Upper lobe of right lung (tissue), 1 donor: ENCODE measurements at places on chromosomes 4 and X. TPM values are rescaled to one million over a fixed set of nuclear protein-coding genes. Genes with fewer than 3 reads are reported as not detected.

DNA sequence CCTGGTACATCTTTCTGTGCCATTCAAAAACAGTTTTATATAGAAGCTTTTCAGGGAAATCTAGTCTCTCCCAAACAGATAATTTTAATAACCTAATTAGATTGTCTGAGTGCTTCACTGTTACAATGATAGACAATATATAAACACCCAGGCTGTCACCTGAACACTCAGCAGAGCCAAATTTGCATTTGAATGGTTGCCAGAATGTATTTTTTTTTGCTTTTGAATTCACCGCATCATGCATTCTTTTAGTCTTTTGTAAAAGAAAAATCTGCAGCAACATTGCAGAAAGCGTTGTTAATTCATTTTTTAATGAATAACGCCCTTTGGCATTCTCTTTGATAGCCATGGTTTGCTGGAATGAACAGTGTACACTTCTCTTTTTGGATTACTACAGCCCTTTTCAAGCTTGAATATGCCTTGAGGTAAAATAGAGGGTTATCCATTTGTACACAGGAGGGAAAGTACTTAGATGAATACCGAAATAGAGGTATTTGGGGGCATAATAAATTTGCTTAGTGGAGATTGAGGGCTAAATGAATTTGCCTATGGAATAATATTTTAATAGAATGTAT lies 175.0 kb upstream of the EPHA5 start:
- H3K27ac ChIP-seq = no peak overlapping the region
- no peaks in the 10 kb centered on the region for H3K27me3 ChIP-seq
- H3K4me3 ChIP-seq = no peak overlapping the region
- H3K36me3 ChIP-seq = no peaks in the 10 kb centered on the region
- H3K4me1 ChIP-seq = no peaks in the 10 kb centered on the region
- DNase-seq = no peak

DNA sequence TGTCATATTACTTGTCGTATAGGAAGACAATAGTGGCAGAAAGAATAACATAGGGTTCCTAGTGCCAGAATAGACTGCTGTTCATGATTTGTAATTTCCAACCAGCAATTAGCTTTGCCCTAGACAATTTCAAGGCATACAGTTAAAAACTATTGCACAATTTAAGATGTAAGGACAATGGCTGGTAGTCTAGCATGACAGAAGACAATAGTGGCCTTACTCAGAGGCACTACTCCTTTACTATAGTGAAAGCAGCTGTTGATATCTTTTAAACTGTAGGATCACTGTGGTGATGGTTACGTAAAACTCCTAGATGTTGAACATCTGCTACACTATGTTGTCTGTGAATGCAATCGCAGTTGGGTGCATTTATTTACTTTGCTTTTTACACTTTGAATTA lies 234.5 kb downstream of the RBMX2 start:
- no peaks in the 10 kb centered on the region for H3K36me3 ChIP-seq
- no peak overlapping the region for H3K4me3 ChIP-seq
- no peak overlapping the region for H3K27ac ChIP-seq
- no peak for DNase-seq
- H3K4me1 ChIP-seq = no peaks in the 10 kb centered on the region

GRCh38 chr4:142516686-142517526 lies 329.2 kb downstream of the INPP4B start:
- no peak for DNase-seq
- no peaks in the 10 kb centered on the region for H3K36me3 ChIP-seq
- no peak overlapping the region for H3K27ac ChIP-seq
- no peak overlapping the region for H3K4me3 ChIP-seq
- H3K27me3 ChIP-seq = no peaks in the 10 kb centered on the region

- H3K27me3 ChIP-seq = no peaks in the 10 kb centered on the region
- H3K4me3 ChIP-seq = no peak overlapping the region
- H3K4me1 ChIP-seq = no peaks in the 10 kb centered on the region
- H3K36me3 ChIP-seq = no peaks in the 10 kb centered on the region
- no peak for DNase-seq
These were observed 80.2 kb upstream of the FHL1 start for GRCh38 chrX:136067097-136067496.

GRCh38 chr4:20592013-20592412 lies 108.2 kb upstream of the PACRGL start:
- H3K4me3 ChIP-seq = no peak overlapping the region
- H3K27ac ChIP-seq = no peak overlapping the region
- H3K36me3 ChIP-seq = peaks cover 3% of the 10 kb centered on the region

DNA sequence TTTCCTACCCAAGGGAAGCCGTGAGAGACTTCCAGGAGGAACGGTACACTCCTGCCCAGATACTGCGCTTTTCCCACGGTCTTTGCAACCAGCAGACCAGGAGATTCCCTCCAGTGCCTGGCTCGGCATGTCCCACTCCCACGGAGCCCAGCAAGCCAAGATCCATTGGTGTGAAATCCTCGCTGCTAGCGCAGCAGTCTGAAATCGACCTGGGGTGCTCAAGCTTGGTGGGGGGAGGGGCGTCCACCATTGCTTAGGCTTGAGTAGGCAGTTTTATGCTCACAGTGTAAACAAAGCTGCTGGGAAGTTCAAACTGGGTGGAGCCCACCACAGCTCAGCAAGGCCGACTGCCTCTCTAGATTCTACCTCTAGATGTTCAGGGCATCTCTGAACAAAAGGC lies 284.8 kb upstream of the FGF13 start:
- H3K4me1 ChIP-seq = no peaks in the 10 kb centered on the region
- no peaks in the 10 kb centered on the region for H3K36me3 ChIP-seq
- H3K27ac ChIP-seq = no peak overlapping the region
- no peak for DNase-seq
- H3K27me3 ChIP-seq = no peaks in the 10 kb centered on the region

DNA sequence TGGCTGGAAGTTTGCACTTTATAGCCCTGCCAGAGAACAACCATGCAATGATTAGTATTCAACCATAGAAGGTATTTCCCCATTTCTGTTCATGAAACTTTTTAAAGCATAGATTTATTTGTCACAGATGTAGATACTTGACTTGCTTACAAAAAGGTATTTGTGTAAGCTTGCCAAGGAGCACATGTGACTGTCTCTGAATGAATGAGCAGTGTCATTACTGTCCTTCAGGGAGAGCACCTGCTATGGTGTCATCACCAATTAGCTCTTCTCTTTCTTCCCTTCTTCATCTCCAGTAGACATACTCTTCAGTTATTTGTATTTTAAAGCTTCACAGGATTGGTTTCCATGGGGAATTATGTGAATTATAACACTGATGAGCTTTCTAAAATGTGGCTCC lies 1064.7 kb upstream of the GRIA3 start:
- H3K4me3 ChIP-seq = no peak overlapping the region
- H3K4me1 ChIP-seq = no peaks in the 10 kb centered on the region
- no peak for DNase-seq
- H3K36me3 ChIP-seq = no peaks in the 10 kb centered on the region

GRCh38 chr4:24769571-24769970 lies 25.8 kb upstream of the SOD3 start:
- H3K27me3 ChIP-seq = no peaks in the 10 kb centered on the region
- H3K27ac ChIP-seq = no peak overlapping the region
- no peak overlapping the region for H3K4me3 ChIP-seq
- H3K4me1 ChIP-seq = no peaks in the 10 kb centered on the region
- no peaks in the 10 kb centered on the region for H3K36me3 ChIP-seq

- no peak for DNase-seq
- no peaks in the 10 kb centered on the region for H3K27me3 ChIP-seq
- no peak overlapping the region for H3K4me3 ChIP-seq
- H3K27ac ChIP-seq = peak overlapping the region; percentile 9
These were observed 68.8 kb downstream of the ATXN3L start for GRCh38 chrX:13250826-13251580.

DNA sequence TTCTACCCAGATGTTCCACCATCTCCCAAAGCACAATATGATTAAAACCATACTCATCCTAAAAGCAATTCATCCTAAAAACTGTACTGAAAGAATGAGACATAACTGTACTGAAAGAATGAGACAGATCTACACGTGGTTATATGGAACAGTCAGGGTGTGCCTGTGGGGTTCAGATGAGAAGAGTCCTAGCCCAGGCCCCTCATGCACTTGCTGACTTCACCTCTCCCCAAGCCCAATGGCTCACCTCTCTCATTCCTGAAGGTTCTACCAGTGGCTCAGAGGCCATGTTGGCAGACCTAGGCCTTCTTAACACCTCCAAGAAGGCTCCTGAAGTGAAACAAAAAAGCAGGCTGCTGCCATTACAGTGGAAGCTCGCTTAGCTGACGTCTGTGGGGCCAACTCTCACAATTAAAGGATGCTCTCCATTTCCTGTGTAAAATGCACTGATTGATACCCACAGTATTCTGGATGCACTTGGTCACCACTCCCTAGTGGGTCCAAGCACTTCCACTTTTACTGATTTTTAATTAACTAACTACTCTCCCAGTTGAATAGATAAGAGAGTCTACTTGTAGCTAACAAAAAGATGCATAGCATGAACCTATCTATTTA lies 3.8 kb downstream of the PLAC1 start:
- no peaks in the 10 kb centered on the region for H3K36me3 ChIP-seq
- H3K4me1 ChIP-seq = no peaks in the 10 kb centered on the region
- no peak overlapping the region for H3K4me3 ChIP-seq
- H3K27me3 ChIP-seq = no peaks in the 10 kb centered on the region
- DNase-seq = no peak
- H3K27ac ChIP-seq = no peak overlapping the region

- no peaks in the 10 kb centered on the region for H3K36me3 ChIP-seq
- peak; percentile 80 for DNase-seq
- H3K4me3 ChIP-seq = peak overlapping the region; percentile 72
These were observed 35.9 kb upstream of the GRPEL1 start for GRCh38 chr4:7103607-7104365.

- DNase-seq = no peak
- H3K36me3 ChIP-seq = no peaks in the 10 kb centered on the region
- H3K4me1 ChIP-seq = no peaks in the 10 kb centered on the region
These were observed 136.5 kb upstream of the HS3ST1 start for GRCh38 chr4:11565213-11565612.

DNA sequence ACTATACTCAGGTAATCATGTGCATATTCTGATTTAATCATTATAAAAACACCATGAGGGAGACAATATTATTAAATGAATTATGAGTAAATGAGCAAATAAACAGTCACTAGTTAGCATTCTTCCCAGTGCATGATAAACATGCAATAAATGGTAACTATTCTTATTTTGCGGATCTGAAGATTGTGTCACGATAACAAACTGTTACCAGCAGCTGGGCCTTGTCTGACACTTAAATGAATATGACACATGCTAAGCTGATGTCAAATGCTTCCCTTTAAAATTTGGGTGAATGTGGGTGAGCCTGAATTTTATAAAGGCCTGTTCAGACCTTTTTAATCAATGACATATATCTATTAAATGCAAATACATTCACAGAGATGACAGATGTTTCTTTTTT lies 68.2 kb upstream of the KIT start:
- no peaks in the 10 kb centered on the region for H3K4me1 ChIP-seq
- no peak for DNase-seq
- no peaks in the 10 kb centered on the region for H3K36me3 ChIP-seq
- no peaks in the 10 kb centered on the region for H3K27me3 ChIP-seq
- H3K27ac ChIP-seq = no peak overlapping the region
- H3K4me3 ChIP-seq = no peak overlapping the region

DNA sequence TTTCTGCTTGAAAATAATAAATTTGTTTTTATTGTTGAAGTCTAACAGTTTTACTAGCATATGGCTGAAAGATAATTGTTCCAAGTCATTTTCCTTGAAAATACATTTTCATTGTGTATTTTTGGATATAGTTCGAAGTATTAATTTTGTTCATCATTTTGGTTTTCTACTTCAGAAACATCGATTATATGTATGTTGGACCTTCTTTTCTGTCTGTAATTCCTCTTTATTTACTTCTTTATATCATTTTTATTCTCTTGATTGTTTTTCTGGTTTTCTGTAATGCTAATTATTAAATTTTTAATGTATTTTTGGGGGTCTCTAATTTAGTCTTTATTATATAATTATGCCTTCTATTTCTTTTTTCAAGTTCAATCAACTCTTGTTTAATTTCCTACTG lies 407.1 kb upstream of the FRG1 start:
- H3K27me3 ChIP-seq = no peaks in the 10 kb centered on the region
- no peak overlapping the region for H3K4me3 ChIP-seq
- no peak overlapping the region for H3K27ac ChIP-seq
- H3K36me3 ChIP-seq = no peaks in the 10 kb centered on the region
- no peak for DNase-seq

DNA sequence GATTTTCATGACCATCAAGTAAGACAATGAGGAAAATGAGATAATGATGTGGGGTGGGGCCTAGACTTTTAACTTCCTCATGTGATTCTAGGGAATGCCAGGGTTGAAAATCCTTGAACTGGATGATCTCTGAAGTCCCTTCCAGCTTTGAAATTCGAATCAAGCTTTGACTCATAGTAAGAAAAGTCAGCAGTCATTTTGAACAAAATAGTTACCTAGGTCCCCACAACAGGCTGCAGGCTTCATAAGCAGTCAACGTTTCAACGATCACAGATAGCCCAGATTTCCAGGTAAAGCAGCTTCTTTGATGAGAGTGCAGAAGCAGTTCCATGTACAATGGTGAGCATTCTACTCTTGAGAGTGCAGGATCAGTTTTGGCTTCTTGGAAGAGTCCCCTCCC lies 93.7 kb downstream of the GRIA3 start:
- H3K27ac ChIP-seq = no peak overlapping the region
- no peaks in the 10 kb centered on the region for H3K27me3 ChIP-seq
- DNase-seq = no peak
- no peaks in the 10 kb centered on the region for H3K4me1 ChIP-seq

DNA sequence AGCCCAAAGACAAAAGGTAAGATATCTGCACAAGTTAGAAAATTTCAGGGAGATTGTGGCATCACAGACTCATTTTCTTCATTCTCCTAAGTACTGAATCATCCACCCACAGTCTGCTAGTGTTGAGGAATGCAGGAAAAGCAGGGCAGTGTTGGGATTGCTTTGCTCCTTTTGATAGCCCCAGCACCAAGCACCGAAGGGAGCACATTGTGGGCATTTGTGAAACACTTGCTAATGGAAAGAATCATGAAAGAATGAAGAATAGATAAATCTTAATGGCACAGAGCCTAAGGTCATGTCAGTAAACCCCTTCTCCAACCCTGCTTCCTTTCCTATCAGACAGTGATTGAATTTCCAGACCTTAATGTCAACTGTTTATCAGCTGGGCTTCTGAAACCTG lies 103.1 kb upstream of the GPRIN3 start:
- H3K4me3 ChIP-seq = no peak overlapping the region
- H3K4me1 ChIP-seq = no peaks in the 10 kb centered on the region
- DNase-seq = no peak

GRCh38 chr4:46648088-46648744 lies 258.3 kb upstream of the GABRA2 start:
- H3K27me3 ChIP-seq = no peaks in the 10 kb centered on the region
- no peak overlapping the region for H3K4me3 ChIP-seq
- DNase-seq = no peak
- H3K36me3 ChIP-seq = no peaks in the 10 kb centered on the region

GRCh38 chr4:94551643-94552564 lies 100.2 kb downstream of the PDLIM5 start:
- no peak overlapping the region for H3K27ac ChIP-seq
- no peak overlapping the region for H3K4me3 ChIP-seq
- H3K36me3 ChIP-seq = no peaks in the 10 kb centered on the region
- no peak for DNase-seq
- no peaks in the 10 kb centered on the region for H3K27me3 ChIP-seq

Gene FRG2
- total RNA-seq = not detected

Gene HTT
- 73.6 TPM for total RNA-seq

Gene MAOA
- 176 TPM for total RNA-seq
